Stimulated activated CD8-positive, alpha-beta memory T cell treated with anti-CD3 and anti-CD28 coated beads, Interleukin-15, amount 100 ng/mL, for 4 hours (primary cell): ENCODE measurements at places on chromosomes 12 and 14.

GRCh38 chr14:60862283-60862682 is 118.6 kb downstream of the TRMT5 start:
- DNase-seq: no peak

- peak; percentile 10 for DNase-seq
Measured at GRCh38 chr14:50531595-50532501, 521 bp downstream of the MAP4K5 start.

- no peak for DNase-seq
Measured at GRCh38 chr12:116516657-116517056, 42.5 kb upstream of the MAP1LC3B2 start.

GRCh38 chr14:102362084-102362483 is 606 bp downstream of the CINP start:
- peak; percentile 5 for DNase-seq

DNA sequence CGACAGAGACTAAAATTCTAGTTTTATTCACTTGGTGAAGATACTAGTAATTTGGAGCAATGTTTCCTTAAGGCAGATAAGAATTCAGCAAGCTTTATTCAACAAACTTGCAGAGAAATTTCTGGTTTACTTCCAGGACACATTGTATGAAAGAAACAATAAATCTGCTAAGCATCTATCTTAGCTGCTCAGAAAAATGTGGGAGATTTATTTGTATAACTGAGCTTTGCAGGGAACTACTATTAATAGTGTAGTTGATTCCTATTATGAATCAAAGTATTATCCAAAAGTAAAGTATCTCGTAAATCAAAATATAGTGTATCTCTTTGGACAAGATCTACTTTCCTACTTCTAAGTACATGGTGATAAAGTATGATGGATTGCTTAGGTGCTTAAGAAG is 239.4 kb upstream of the TMTC1 start:
- no peak for DNase-seq

DNA sequence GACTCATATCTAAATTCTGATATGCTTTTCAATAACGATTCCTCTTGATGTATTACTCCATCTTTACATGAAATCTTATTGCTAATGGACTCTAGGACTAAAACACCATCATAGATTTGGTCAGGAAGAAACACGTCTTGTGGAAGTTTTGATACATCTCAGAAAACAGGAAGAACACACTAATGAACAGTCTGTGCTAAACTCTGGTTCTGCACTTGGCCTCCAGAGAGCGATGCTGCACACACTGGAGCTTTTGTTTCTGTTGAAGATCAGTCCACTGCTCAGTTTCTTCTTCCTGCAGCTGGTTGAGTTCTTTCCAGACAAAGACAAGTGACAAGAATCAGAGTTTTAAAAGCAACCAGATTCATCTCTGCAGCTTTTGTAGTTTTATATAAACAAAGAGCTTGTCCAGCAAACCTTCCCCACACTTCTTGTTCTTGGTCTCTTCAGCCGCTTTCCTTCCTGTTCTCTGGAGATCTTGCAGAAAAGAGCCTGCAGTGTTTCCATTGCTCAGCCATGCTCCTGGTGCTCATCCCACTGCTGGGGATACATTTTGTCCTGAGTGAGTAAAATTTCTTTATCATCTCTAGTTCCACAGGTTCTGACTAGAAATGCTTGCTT is 229.1 kb upstream of the OR4E1 start:
- DNase-seq: no peak

DNA sequence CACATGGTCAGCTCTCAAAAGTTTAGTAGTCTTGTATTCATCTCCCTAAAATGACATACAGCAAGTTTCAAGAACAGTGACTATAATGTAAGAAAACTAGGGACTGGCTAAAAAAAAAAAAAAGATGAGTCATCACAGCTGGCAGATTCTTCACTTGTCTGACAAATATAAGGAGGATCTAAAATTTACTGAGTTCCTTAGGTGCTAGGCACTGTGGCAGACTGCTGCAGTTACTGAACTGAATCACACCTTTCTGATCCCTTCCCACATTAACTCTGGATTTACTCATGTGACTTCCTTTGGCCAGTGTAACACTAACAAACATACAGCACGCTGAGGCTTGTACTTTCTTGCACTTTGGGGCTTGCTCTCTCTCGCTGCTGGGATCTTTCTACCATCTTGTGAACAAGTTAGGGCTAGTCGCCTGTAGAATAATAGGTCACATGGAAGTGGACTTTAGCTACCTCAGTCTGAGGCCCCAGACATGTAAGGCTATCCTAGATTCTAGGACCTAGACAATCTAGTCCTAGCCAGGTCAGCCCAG is 32.1 kb downstream of the BAZ1A start:
- DNase-seq: no peak

- no peak for DNase-seq
Measured at GRCh38 chr14:69673104-69673503, 61.7 kb downstream of the SUSD6 start.

GRCh38 chr12:72631926-72632685 is 359.9 kb downstream of the TRHDE start:
- no peak for DNase-seq

DNA sequence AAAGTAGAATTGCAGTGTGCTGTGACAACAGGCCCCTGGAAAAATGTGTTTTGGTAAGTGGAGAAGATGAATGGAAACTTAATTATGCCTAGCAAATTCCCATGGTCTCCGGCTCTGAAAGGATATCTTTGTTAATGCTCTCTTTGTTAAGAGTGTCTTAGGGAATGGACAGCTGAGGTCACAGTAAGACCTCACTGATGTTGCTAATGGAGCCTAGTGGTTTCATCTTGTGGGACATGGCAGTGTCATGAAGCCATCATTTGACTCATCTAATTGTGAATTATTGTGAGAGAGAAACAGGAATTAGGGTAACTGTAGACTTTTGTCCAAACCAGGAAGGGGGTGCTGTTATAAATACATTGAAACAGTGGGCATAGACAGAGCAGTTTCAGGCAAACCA is 330.3 kb downstream of the TMTC2 start:
- no peak for DNase-seq

- no peak for DNase-seq
Measured at GRCh38 chr14:58296726-58297125, 1.6 kb upstream of the ARID4A start.

DNA sequence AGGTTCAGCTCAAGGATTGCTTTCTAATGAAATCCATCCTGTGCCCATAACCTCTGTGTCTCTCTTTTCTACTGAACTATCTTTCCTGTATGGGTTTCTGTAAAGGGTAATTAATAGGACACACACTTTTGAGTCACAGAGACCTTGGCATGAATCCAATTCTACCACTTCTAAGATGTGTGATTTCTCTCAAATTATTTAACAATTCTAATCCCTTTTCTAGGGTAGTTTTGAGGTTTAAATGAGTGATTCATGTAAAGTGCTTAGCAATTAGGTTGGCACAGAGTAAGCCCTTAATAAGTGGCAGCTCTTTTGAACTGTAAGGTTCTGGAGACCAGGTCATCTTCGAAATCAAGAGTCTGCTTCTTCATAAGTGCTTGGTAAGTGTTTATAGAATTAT is 202.7 kb downstream of the RASSF9 start:
- no peak for DNase-seq

GRCh38 chr12:52585946-52586345 is 12.3 kb upstream of the KRT74 start:
- peak; percentile 37 for DNase-seq

DNA sequence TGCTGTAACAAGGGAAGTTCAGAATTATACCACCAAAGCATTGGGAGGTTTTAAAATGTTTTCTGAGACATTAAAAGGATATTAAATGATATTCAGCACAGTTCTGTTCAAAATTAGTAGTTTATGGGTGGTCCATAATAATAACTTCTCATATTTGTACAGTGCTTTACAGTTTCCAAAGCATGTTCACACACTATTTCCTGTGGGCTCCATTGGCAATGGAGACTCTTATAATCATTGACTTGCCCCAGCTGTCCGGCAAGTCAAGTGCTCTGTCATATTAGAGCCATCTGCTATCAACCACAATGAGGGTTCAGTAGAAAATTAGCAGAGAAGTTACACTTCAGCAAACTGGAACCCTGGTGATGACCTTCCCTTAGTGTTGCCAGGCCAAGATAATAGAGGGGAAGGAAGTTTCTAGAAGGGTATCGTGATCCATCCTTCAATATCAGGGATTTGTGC is 526.6 kb upstream of the CCDC196 start:
- DNase-seq: no peak

GRCh38 chr12:2372178-2372577 is 319.4 kb downstream of the CACNA1C start:
- DNase-seq: no peak

GRCh38 chr12:12716793-12717585 is at the start of gene CDKN1B:
Gene CDKN1B, plus strand, starts transcription at chr12:12717368. Its CDS starts 472 bp downstream, at chr12:12717840.
- DNase-seq: peak; percentile 68

DNA sequence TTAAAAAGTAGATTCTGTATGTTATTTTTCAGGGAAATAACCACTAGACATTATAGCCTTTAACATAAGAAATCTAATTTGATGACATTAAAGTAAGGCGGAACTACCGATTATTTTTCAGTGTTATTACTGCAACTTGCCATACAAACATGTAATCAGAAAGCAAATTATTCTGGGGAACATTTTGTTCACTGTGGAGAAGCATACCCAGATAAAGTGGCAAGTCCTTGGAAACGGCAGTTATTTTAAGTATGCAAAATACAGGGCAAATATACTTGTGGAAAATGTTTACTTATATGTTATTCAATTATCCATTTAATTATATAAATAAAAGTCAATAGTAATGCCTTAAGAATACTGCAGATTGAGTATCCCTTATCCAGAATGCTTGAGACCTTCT is 71.9 kb downstream of the FERMT2 start:
- DNase-seq: no peak

DNA sequence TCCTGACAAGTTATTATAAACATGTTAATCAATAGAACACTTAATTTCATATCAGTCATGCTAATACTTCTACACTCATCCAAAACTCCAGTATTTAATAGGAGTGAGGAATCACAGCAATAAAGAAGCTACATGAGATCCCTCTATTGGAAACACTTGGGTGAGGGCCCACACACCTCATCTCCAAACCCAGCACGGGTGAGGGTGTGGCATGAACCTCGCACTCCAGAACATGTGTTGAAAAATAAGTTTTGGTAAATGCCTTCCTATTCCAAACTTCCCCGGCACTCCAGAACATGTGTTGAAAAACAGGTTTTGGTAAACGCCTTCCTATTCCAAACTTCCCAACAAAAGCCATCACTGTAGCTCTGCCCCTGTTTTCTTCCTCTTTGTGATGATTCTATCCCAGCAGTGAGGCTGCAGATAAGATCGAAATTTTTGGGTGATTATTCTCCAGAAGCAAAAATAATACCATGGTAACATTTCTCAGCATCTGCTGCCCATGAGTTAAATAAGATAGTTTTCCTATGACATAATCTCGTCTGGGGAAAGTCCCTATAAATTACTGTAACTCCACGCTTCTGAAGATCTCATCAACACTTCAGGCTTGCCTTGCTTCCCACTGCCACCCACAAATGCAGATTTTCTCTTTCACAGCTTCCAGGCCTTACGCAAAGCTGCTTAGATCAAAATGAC is 24.4 kb upstream of the PTPRB start:
- no peak for DNase-seq

GRCh38 chr12:39341179-39341578 is 101.7 kb downstream of the KIF21A start:
- DNase-seq: no peak

GRCh38 chr12:109594556-109595317 is 21.1 kb downstream of the MVK start:
- DNase-seq: no peak

DNA sequence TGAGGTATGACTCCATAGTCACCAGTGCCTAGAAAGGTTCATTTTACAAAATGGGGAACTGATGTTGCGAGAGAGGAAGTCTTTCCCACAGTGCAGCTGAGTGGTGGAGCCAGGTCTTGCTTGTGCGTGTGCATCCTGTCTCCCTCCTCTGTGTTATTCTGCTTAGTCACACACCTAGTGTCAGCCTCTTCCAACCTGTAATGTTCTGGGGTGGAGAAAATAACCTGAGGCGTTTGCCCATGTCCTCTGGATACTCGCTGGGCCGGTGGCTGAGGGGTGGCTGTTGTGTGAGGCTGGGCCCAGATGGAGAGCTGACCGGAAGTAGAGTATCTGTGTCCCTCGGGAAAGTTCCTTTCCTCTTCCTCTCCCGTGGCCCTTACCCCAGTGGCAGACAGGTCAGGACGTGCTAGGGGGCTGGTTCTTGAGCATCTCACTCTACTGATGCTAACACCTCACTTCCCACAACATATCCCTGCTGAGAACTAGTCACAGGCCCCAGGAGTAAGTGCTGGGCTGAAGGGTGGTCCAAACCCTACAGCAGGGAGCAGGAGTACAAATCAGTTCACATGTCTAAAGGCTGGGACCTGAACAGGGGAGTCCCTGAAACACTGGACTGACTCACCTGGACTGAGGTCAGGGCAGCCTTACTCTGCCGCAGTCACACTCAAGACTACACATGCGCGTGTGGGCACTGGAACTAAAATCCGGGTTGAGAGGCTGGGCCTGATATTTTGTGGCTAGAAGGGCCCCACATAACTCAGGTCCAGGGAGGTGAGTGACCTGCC is 7.0 kb downstream of the MLF2 start:
- no peak for DNase-seq

DNA sequence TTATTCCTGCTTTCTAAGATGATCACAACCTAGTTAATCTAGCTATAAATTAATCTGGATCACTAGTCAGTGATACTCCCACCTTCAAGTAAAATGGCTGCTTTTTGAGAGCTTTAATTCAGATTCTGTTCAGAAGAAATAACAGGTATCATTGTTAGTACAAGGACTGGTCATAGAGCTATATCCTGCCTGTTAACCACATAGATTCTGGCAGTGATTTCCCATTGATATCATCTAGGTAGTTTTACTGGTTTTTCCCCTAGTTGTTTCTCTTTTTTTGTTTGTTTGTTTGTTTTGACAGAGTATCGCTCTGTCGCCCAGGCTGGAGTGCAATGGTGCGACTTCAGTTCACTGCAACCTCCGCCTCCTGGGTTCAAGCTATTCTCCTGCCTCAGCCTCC is 39.0 kb upstream of the HIF1A start:
- no peak for DNase-seq

- DNase-seq: no peak
Measured at GRCh38 chr14:68551045-68551683, 241.7 kb downstream of the ZFP36L1 start.

GRCh38 chr14:54535646-54536045 is 25.9 kb downstream of the CGRRF1 start:
- no peak for DNase-seq

GRCh38 chr14:91332171-91332985 is 85.2 kb downstream of the CCDC88C start:
- no peak for DNase-seq

- no peak for DNase-seq
Measured at GRCh38 chr12:57449375-57449774, 5.7 kb upstream of the INHBE start.

GRCh38 chr14:69636718-69637480 is 25.5 kb downstream of the SUSD6 start:
- DNase-seq: no peak

GRCh38 chr14:53619691-53620231 is 336.9 kb downstream of the BMP4 start:
- DNase-seq: no peak

DNA sequence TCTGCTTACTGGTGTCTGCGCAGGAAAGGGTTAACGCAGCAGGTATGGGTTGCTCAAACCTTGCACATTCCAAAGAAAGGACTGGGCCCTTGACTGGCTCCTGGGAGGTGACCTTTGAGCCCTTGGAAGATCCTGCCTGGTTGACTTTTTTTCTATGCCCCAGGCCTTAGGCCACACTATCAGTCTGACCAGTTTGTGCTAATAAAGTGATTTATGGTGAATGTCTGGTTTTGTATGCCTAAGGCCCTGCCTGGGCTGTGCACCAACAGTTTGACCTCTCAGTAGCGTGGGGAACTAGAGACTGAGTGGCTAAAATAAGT is 61.4 kb upstream of the SCN8A start:
- DNase-seq: no peak
